Hepatocyte (in vitro differentiated cells): ENCODE measurements at places on chromosomes 12 and 14. TPM values are rescaled to one million over a fixed set of nuclear protein-coding genes. Genes with fewer than 3 reads are reported as not detected.

Gene CPM
- total RNA-seq = 26.8 and 30.7 TPM in 2 replicates

DNA sequence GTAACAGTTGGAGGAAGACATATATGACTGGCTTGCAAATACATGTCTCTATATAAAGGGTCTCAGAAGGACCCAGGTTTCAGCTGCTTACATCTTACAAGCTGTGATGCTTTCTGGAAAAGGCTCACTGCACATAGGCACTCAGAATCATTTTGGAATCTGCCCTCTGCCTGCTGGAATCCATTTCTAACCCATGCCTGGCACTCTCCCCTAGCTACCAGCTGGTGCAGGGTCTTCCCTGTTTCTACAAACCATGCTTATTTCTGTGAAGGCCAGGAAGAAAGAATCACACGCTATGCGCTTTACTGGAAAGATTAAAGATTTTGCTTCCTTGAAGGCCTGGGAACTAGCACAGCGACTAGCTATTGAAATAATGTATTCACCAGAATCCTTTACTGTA, 151.3 kb downstream of the DICER1 start:
- no peak for DNase-seq

GRCh38 chr14:67060546-67060945, 128.7 kb upstream of the GARIN2 start:
- DNase-seq = no peak

DNA sequence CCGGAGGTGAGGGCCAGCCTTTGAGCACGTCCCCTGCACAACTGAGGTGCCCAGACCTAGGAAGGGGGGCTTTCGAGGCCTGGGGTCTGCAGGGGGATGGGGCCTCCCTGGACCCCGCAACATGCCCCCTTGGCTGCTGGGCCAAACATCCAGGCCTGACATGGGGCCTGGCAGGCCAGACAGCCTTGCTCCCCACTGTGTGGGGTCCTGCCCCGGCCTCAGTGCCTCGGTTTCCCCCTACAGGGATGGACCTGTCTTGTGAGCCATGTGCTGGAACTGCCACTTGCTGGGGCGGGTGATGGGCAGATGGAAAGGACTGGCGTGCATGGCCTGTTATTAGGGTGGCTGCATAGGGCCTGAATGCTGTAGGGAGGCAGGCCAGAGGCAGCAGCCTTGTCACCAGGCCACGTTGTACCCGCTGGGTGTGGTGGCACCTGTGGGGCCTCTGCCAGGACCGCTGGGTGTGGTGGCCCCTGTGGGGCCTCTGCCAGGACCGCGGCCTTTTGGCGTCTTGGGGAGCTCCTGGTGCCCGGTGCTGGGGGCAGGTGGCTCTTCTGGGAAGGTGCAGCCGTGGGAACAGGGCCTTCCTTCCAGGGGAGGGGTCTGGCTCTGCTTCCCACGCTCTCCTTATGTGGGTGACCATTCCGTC, 20.4 kb downstream of the ASPG start:
- no peak for DNase-seq

DNA sequence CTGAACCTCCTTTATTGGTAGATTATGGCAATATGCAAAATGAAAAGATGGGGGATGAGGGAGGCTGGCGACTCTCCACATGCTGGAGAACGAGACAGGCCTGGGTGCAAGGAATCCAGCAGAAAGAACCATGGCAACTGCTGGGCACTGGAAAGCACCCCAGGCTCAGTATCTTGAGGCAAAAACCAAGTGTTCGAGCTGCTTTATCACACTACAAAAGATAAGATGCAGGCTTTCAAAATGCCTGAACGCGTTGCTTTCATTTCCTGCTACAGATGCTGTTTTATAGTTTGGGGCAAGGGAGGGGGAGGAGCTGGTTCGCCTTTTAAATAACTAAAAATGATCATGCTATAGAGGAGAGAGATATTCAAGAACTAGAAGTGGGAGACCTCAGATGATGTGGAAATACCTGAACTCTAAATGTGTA, 38.9 kb downstream of the NIN start:
- DNase-seq = no peak

GRCh38 chr14:72544615-72545387, 349.1 kb downstream of the DPF3 start:
- no peak for DNase-seq

- no peak for DNase-seq
Measured at GRCh38 chr14:52086711-52087110, 17.9 kb upstream of the NID2 start.

GRCh38 chr14:96639550-96639949, 137.4 kb downstream of the PAPOLA start:
- peak; percentile 2 for DNase-seq

- DNase-seq = no peak
Measured at GRCh38 chr12:106240821-106241220, 7.0 kb downstream of the CKAP4 start.

- DNase-seq = no peak
Measured at GRCh38 chr14:60848066-60848465, 113.5 kb downstream of the MNAT1 start.

Gene DENND5B
- total RNA-seq = 24.9 and 26.7 TPM in 2 replicates

Gene SUSD6
- total RNA-seq = 16.2 and 28.4 TPM in 2 replicates

Gene CCDC197
- not detected in 2 replicates for total RNA-seq

DNA sequence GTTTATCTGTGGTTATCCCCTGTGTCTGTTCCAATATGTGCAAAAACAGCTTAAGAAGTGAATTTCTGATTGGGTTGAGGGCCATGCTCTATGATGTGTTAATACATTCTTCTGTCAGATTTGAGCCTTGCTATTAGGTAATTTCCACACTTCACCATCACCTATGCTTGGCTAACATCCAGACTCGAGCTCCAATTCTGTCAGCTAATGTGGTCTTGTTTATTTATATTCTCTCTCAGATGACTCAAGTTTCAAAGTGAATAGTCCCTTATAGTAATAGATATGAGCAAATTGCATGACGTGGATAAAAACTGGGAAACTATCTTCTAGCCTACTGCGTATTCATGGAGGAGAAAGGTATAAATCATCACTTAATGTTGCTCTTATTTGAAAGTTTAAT, 451.3 kb downstream of the SNAPC1 start:
- no peak for DNase-seq

DNA sequence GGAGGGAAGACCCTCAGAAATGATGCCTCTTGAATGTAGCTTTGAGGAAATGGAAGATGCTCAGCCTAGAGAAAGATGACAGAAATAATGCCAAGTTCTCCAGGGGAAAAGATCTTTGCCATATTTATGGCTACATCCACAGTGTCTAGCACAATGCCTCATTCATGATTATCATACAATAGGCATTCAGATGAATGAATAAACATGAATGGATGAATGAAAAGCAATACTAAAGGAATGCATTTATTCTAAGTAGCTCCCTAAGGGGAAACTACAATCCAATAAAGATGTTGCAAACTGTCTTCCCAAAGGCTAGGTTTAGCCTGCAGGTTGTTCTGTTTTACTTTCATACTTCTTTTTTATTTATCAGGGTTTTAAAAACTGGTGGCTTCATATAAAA, 12.0 kb downstream of the TMTC1 start:
- no peak for DNase-seq

Gene CCDC175
- total RNA-seq = not detected in 2 replicates
